ENCODE measurements at places on chromosomes 16 and 17.

GRCh38 chr17:74042744-74043486 is 160.6 kb upstream of the RPL38 start:
- DNase-seq, result peak; percentile 48

DNA sequence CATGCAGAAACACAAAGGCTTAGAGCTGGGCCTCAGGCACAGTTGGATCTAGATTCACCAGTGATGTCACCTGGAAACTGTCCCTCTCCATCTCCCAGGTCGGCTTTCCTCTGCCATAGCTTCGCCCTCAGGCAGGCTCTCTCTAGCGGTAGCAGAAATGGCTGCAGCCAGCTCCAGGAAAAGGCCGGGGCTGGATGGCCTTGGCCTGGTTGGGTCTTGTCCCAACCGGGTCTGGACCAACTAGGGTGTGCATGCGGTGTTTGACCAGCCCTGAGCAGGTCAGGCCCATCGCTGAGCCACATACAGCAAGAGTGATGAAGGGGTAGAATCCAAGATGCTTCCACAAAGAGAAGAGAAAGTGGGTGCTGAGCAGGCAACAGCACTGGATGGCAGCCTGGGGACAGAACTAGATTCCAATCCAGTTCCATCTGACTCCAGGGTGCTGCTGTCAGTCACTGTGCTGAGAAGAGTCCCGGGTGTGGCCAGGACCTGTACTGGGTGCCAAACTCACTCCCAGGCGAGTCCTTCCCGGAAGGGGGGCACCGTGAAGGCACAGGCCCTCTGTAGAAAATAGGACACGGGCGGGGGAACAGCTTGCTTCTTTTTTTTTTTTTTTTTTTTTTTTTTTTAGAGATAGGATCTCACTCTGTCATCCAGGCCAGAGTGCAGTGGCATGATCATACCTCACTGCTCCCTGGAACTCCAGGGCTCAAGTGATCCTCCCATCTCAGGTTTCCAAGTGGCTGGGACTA is 51.8 kb downstream of the SOCS3 start:
- no peak for DNase-seq

- no peak for DNase-seq
Measured at GRCh38 chr16:23092801-23093117, 56.5 kb downstream of the USP31 start.

- no peak for DNase-seq
Measured at GRCh38 chr16:938136-938535, 32.6 kb downstream of the LMF1 start.

DNA sequence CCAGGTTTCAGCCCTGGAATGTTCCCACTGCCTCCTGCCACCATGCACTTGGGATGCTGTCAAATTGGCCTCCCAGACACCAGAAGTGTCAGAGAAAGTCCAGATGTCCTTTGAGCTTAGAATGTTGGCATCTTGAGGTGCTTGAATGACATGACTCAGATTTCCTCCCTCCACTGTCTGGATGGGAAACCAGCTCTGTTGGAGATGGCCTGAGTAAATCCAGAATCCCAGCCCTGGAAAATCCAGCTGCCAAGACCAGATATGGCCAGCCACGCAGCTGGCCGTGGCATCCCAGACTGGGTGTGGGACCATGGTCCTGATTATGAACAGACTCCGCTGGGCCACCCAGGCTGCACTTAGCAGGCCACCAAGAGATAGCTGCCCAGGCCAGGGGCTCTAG is 57.0 kb upstream of the CLEC3A start:
- DNase-seq, result no peak

DNA sequence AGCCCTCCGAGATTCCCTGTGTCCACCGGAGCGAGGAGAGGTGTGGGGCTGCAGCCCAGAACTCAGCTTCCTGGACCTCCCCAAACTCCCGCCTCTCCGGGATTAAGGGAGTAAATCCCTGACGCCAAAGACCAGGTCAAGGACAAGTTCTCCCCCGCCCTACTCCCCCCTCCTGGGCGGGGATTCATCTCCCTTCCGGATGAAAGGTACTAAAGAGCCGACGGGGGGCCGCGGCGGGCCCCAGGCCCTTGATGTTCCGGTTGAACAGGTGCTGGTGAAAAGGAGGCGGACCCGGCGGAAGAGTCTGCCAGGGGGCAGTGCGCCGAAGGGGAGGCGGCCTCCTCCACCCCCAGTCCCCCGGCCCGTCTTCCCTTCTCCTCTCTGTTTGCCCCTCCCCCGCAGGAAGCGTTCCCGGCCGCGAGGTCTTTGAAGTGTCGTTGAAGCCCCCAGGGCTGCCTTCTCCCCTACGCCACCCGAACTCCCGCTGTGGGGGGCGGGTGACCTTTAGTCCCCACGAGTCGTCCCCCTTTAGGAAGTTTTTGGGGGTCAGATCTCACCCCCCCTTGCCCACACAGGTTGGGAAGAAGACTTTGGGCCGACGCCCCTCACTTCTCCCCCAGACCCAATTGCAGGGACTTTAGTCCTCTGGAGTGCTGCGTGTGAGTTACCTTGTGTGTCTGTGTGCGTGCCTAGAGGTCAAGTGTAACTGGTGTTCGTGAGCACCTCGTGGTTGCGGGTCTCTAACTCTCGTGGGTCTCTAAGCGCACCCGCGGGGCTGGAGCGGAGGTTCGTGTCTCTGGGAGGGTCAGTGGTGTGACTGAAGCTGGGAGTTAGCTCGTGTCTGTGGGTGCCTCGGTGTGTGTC is 1.1 kb upstream of the MLLT6 start:
- DNase-seq, result no peak
